ENCODE measurements at places on chromosomes 1 and 21. TPM values are rescaled to one million over a fixed set of nuclear protein-coding genes. Genes with fewer than 3 reads are reported as not detected.

DNA sequence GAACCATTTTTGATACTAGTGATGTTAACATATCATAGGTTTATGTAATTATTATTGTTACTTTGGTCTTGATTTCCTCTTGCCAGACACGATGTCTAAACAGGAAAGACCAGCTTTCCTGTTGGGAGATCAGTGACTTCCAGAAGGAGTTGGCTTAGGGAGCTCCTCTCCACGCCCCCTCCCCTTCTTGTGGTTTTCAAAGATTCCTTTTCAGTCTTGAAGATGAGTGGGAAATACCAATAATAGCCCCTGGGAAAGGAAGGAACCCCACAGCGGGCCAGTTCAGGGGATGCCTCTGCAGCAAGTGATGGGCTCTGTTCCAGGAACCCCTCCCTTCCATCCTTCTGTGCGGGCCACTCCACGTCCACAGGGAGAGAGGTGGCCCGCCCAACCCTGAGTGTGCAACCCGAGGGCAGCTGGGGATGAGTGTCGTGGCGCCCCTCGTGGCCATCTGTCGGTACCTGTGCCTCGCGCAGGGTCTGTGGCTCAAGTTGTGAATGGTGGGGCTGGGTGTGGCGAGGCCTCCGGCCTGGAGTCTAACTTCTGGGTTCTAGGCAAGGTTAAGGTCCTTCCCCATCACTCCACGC, 65.7 kb downstream of the TLR5 start:
- DNase-seq = no peak

DNA sequence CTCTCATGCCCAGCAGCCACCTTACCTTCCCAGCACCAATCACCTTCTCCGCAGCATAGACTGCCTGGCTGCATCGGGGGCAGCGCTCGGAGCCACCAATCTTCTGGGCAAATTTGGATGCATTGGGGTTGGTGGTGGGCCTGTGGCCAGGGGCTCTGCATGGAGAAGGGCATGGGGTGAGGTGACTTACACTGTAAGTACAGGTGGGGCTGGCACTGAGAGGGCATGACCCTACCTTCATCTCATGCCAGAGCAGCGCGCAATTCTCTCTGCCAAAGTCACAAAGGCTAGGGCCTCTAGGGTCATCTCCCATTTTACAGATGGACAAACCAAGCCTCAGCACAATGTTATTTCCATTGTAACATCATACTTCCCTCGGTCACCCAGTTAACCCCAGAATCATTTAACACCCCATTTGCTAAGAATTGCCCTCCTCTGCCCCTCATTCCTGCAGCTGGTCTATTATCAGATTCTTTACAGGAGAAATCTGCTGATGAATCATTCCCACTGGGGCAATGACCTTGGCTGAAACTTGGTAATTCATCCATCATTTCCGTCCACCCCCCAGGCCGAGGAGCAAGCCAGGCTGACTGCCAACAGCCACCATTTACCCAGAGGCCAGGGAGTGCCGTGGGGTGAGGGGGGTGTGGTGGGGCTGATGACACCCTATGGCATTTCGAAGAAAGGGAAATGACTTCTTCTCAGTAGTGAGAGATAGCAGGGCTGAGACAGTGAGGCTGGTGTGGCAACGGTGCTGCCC, 17.9 kb downstream of the CSRP1 start:
- peak; percentile 100 for DNase-seq

GRCh38 chr1:30286988-30287839, 436.2 kb downstream of the MATN1 start:
- DNase-seq = no peak

GRCh38 chr1:222462601-222463000, 85.3 kb downstream of the HHIPL2 start:
- no peak for DNase-seq

GRCh38 chr1:104636581-104636980, 886.9 kb downstream of the AMY1C start:
- peak; percentile 48 for DNase-seq

- DNase-seq = peak; percentile 42
These were observed 10.8 kb downstream of the OSBPL9 start for GRCh38 chr1:51627672-51628071.

DNA sequence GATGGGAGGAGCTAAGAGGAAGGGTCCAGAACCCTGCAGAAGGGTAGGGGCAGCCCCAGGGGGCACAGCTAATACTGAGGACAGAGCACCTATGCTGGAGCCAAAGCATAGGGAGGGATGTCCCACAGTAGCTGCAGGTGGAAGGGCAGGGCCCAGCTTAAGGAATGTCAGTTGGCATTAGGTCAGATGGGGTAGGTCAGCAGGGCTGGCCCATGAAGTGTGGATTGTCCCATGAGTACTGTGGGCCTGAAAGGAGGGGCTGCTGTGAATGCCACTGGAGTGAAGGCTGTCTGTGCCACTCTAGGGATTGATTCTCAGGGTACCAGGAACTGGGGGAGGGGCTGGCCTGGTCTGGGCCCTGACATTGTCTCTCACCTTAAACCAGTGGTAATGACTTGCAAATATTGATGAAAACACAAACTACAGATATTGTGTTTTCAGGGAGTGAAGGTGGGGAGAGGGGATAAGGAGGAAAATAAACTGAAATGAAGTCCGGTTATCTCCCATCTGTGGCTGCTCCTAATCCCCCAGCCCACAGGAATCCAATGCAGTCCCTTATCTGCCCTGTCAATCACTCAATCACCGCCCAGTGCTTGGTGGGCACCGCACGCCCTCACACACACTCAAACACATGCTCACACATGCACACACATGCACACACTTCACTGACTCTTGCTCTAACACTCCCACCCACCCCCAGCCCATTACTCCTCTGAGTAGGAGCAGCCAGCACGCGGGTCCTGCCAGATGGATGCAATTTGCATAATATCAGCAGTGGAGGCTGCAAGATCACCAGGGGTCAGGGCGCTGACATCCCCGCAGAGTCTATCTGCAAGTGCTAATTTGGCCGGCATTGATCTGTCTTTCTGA, 27.8 kb downstream of the DMAP1 start:
- DNase-seq = no peak

DNA sequence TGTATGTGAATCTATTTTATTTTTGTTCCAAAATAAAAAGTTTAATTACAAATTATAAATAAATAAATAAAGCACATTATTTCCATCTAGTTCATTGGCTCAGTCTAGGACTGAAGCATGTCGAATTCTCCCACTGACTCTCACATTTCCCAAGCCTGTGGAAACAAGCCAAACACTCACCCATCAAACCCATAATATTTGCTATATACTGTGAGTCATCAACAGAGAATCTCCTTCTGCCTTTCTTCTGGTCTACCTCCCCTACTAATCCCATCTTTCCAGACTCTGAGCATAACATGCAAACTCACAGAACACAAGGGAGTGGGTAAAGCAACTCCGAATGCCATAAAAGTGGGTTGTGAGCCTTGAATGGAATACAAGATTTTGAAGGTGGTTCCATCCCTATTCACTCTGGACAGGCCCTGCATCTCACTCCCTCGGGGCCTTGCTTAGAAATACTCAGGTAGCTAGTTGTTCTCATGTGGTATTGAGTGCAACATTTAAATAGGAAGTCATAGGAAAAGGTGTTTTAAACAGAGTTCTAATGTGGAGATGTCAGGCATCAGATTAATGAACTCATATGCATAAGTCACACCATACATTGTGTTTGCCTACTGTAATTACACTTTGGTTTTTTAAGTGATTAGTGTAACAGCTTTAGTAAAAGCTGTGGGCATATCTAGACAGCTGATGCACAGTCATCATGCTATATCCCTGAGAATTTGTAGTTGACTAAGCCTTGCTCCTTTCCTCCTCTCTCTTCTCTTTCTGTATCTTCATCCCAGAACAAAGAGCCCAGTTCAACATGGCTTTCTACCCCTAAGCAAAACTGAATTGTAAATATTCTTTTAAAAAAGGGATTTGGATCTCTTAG, 47.0 kb downstream of the F5 start:
- peak; percentile 90 for DNase-seq

DNA sequence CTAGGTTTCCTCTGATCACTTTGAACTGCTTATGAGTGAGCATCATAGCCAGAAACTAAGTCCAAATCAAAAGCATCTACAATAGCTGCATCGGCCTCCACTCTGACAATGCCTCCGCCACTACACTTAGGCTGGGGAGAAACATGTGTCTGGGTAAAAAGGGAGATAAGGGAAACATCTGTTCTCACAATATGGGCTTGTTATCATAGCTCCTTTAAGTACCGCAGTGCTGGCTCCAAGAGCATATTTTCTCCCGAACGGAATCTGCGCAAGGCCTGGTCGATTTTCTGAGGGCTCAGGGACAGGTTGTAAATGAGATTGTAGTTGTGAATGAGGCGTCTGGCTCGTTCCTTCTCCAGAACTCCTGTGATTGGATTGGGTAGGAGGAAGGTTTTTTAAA, 63.9 kb upstream of the CYP2J2 start:
- no peak for DNase-seq

DNA sequence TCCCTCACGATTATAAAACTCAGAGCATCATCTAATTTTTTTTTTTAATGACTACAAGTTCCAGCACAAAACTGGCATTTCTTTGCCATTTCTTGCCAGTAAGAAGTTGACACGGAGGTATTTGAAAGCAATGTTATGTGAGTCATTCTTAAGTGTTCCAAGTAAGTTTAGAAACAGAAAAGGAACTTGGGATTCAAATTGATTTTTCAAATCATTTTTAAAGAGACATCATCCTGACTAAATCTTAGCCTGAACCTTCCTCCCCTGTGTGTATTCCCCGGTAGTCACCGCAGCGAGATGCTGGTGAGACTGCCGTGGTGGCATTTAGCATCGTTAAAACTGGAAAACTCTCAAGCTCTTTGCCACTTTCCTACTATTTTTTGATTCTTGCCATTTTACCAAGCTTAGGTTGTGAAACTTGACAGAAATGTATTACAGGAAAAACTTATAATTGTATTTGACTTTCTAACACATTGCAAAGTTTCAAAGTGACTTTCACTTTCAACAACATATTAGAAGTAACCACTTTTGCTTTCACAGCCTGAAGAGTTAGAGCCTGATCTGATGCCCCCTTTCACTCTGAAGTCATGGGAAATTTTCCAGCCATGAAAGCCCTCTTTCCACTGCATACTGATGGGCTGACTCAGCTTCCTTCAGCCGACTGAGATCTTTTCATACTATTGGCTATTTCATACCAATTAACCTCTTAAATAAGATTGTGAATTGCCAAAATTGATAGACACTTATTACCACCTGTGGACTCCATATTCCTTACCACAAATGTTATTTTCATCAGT, 61.4 kb downstream of the OLFML2B start:
- DNase-seq = peak; percentile 91

DNA sequence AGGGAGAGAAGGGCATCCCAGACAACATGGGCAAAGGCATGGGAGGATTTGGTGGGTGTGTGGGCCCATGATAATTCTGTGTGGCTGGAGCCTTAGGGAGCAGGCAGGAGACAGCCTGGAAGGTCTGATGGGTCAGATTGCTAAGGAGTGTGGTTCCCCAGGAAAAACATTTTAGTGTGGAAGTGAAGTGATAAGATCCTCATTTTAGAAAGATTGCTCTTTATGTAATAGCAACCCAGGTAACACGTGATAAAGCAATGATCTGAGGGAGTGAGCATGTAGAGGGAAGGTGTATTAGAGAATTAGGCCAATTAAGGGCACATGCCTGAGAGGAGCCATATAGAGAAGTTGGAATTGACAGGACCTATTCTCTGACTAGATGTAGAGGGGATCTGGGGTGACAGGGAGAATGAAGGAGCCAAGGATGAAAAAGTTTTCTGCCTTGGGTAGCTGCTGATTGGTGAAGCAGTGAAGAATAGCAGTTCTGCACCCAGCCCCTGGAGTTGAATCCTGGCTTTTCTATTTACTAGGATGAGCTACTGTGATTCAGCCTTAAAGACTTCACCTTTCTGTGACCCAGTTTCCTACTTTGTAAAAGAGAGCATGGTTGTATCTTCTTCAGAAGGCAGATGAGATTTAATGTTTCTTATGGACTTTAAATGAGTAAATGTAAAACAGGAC, 18.7 kb upstream of the SLAMF6 start:
- DNase-seq = no peak

- no peak for DNase-seq
These were observed 64.1 kb upstream of the TMPRSS15 start for GRCh38 chr21:18467715-18468114.

GRCh38 chr1:84540759-84541158, 33.5 kb downstream of the CTBS start:
- DNase-seq = no peak

DNA sequence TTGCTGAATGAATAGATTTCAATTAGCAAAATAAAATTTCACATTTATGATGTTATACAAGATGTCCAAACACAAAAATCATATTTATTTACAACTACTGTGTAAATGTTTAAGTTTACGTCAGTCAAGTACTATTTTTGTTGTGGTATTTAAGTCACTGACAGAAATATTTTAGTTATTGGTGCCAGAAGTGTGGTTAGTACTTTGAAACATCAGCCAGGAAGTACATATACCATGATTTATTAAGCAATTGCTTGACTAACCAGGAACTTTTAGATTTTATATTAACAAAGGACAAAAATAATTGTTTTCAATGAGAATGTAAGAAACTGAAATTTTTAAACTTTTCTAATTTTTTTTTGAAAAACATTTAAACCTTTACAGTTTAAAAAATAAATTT, 2.4 kb upstream of the FCRL4 start:
- no peak for DNase-seq

- DNase-seq = no peak
These were observed 63.7 kb downstream of the TENT5C start for GRCh38 chr1:117669572-117669971.

- no peak for DNase-seq
These were observed 19.9 kb downstream of the SGIP1 start for GRCh38 chr1:66553846-66554245.

- peak; percentile 96 for DNase-seq
These were observed 31.8 kb downstream of the KCNK2 start for GRCh38 chr1:215114154-215114933.

- DNase-seq = peak; percentile 95
These were observed 338 bp upstream of the TOR1AIP1 start for GRCh38 chr1:179881642-179882252.

- DNase-seq = peak; percentile 23
These were observed 826.4 kb downstream of the PLA2G4A start for GRCh38 chr1:187655104-187655503.

Gene HUNK
- 1.2 TPM for total RNA-seq

Gene FAM110D
- not detected for total RNA-seq

Gene FOXO6
- total RNA-seq = 1.0 TPM

Gene RGS1
- total RNA-seq = not detected

Gene CHAF1B
- total RNA-seq = 25.9 TPM

Gene CALML6
- total RNA-seq = not detected

Gene AMY1B
- total RNA-seq = not detected

Gene SF3B4
- total RNA-seq = 26.9 TPM

Gene CHRM3
- 5.1 TPM for total RNA-seq

Measured in A172 (cell line).